ENCODE measurements at places on chromosomes 5 and 9.

DNA sequence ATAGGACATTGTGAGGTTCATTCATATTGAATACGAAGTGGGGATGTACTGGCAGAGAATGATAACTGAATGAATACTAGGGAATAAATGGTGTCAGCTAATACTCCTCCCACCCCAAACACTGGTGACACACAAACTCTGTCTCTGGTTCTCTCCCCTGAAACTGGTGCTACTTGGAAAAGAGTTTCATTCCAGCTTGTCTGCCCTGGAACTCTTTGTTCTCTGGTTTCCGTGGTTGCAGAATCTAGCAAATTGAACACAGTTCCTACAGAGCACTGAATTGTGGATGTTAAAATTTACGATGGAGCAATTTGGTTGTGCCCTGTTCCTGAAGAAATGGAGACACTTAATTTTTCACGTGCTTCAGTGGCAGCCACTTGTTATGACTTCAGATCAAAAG lies 181.7 kb downstream of the KCTD16 start:
- no peak for DNase-seq

- no peak for DNase-seq
Observed at GRCh38 chr5:90161414-90161813, 248.1 kb downstream of the CETN3 start.

DNA sequence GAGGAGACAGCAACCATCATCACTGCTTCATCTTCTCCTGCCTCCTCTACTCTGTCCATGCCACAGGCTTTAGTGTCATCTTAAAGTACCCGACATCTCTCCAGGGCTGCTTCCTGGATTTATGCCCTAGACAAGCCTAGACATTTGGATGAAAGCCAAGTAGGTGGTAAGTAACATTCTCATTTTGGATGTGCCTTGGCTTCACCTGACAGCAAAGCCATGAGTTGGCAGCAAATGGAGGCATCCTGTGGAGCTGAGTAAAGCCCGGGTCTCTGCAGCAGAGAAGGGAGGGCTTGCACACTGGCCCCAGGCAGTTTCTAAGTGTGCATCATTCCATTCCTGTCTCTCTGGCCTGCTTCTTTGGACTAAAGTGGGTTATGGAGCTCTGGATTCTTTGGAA lies 299.1 kb downstream of the DMAC1 start:
- DNase-seq = no peak

GRCh38 chr5:1781107-1781506 lies 18.5 kb downstream of the MRPL36 start:
- DNase-seq = no peak

DNA sequence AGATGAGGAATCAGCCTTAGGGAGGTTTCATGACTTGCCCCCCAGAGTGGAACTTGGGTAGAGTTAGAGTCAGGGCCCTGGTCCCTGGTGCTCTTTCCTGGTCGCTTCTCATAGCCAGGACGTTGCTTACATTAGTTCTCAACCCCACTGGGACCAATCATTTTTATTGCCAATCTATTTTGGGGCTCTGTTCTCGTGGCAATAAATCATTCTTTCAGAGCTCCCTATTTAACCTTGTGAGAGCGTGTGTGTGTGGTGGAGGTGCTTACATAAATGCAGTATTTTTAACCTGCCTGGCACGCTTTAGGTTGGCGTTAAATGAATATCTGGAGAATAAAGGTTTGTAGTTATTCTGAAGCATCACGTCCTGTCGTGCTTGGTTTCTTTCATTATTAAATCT lies 4.1 kb downstream of the TRIO start:
- DNase-seq = no peak

DNA sequence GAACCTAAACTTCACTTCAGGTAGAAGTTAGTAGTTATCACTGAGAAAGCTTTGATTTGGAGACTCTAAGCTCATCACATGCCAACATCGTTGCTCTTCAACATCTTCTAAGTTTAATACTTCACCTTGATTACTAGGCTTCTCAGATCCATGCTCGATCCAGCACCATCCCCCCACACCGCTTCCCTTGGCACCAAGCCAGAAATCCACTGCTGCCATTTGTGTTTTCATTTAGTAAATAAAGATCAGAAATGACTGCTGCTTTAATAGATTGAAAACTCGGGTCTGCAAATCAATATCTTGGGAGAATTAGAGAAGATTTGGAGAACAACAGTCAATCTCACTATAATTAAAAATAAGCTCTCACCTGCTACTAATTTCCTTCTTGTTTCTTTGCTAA lies 214.7 kb upstream of the NR4A3 start:
- DNase-seq = no peak
